ENCODE measurements at places on chromosomes 5 and 9.

GRCh38 chr9:3908731-3909130, 382.9 kb upstream of the RFX3 start:
- DNase-seq, result no peak

GRCh38 chr9:27329291-27329690, 32.3 kb upstream of the EQTN start:
- no peak for DNase-seq

- DNase-seq, result no peak
Observed at GRCh38 chr9:116750510-116750909, 63.4 kb downstream of the TRIM32 start.

GRCh38 chr5:36079200-36079781, 12.6 kb upstream of the UGT3A2 start:
- DNase-seq, result peak; percentile 39

DNA sequence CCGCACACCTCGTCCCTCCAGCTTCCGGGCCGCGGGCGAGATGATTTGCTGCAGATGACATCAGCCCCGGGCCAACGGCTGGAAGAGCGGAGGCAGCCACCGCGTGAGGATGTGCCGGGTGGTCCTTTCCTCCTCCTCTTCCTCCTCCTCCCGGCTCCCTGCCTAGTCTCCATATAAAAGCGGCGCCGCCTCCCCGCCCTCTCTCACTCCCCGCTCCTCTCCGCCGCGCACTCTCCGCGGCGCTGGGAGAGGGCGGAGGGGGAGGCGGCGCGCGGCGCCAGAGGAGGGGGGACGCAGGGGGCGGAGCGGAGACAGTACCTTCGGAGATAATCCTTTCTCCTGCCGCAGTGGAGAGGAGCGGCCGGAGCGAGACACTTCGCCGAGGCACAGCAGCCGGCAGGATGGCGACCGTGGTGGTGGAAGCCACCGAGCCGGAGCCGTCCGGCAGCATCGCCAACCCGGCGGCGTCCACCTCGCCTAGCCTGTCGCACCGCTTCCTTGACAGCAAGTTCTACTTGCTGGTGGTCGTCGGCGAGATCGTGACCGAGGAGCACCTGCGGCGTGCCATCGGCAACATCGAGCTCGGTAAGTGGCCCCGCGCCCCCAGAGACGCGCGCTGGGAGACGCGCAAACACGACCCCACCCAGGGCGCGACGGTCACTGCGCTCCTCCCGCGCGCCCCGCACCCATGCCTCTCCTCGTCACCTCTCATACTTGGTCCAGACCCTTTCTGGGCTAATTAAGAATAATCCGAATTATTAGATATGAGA, at the start of gene MAP1B:
Gene MAP1B, plus strand, starts transcription at position 345 of the 770 bp plus-strand sequence. Its CDS starts 57 bp downstream, at position 402.
- no peak for DNase-seq

GRCh38 chr9:69637193-69637816, 34.9 kb downstream of the APBA1 start:
- DNase-seq, result no peak

GRCh38 chr5:179188636-179189035, 128.5 kb downstream of the ZNF354C start:
- DNase-seq, result no peak

- no peak for DNase-seq
Observed at GRCh38 chr9:78613006-78613405, 316.1 kb downstream of the PSAT1 start.

DNA sequence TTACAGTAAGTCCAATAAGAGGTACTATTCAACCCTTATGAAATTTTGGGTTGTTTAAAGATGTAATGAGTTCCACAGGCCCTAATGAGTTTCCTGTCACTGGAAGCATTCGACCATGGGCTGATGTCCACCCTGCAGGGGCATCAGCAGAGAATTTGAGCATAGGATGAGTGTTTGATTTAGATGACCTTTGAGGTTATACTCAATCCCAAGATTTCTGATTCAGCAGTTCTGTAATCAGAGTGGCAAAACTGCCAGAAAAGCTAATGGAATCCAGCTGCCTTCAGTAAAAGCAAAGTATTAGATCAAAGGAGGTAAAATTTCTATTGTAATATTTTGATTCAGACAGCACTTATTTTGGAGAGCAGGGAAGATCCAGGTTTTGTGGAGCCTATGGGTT, 68.3 kb downstream of the COX7C start:
- DNase-seq, result no peak

- no peak for DNase-seq
Observed at GRCh38 chr5:146832985-146833732, 45.4 kb downstream of the PPP2R2B start.

DNA sequence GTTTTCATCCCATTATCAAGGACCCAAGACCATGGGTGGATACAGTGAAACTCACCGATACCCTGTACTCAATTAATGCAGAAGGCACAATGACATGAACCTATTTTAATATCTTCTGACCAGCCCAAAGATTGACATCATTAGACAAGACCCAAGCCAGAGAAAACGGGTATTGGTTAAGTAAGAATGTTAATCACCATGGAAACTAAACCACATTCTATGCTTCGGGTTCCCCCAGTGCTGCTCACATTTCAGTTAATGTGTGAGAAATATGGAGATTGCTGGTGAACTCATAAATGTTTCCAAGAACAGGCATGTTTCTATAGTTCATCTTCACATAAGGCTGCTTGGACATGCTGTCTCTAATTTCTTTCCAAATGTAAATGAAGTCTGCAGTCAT, 77.0 kb downstream of the IRX2 start:
- DNase-seq, result no peak

- DNase-seq, result no peak
Observed at GRCh38 chr9:73981405-73981804, 515.7 kb upstream of the RORB start.

DNA sequence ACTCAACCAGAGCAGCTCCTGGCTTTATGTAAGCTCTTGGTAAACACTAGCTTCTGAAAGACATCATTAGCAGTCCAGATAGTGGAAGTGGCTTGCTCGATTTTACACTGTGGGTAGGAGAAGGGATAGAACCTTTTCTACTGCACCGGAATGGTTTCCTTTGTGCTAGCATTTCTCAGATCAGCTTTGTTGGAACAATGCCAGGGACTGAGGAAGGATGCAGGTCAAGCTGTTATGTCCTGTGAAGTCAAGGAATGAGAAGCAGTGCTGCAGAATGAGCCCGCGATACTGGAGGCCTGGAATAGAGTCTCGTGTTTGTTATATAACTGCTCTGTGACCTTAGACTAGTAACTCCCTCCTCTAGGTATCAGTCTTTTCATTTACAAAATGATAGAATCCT, 233.6 kb downstream of the GABRB2 start:
- DNase-seq, result no peak

DNA sequence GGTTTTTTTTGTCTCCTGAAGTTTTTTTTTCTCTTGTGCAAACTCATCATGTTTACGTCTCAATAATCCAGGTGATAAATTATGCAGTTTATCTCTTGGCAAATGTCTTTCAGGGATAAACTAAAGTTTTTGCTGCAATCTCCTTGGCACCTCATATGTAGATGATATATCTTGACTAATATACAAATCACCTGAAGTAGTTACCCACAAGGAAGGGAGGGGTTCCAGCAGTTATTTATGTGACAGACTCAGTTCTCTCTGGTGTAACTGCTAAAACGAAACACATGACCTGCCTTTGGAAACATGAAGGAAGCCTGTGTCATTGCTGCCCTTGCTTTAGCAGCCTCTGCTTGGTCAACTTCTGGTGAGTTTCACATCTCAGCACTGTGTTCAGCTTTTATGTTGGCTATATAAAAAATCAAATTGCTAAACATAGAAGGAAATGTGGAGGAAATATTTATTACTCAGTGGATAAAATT, 39.3 kb upstream of the KIAA1958 start:
- no peak for DNase-seq
